ENCODE measurements at places on chromosomes 1 and 21.

DNA sequence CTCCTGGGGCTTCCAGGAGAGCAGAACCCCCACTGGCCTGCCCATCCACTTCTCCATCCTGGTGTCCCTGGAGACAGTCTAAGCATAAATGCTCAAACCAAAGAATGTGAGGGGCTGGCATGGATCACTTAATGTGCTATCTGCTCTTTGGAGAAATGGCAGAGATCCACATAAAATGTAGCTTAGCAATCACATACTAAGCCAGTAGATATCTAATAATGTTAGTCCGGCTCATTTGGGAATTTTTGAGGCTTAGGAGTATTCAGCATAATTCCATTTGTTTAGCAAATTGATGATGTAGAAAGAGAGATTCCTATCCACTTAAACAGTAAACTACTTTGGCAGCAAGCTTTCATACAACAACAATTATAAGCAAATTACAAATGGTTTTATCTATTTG, 90.7 kb downstream of the TENT5C start:
- no peak for DNase-seq

- no peak for DNase-seq
Observed at GRCh38 chr1:200107004-200107470, 79.5 kb downstream of the NR5A2 start.

DNA sequence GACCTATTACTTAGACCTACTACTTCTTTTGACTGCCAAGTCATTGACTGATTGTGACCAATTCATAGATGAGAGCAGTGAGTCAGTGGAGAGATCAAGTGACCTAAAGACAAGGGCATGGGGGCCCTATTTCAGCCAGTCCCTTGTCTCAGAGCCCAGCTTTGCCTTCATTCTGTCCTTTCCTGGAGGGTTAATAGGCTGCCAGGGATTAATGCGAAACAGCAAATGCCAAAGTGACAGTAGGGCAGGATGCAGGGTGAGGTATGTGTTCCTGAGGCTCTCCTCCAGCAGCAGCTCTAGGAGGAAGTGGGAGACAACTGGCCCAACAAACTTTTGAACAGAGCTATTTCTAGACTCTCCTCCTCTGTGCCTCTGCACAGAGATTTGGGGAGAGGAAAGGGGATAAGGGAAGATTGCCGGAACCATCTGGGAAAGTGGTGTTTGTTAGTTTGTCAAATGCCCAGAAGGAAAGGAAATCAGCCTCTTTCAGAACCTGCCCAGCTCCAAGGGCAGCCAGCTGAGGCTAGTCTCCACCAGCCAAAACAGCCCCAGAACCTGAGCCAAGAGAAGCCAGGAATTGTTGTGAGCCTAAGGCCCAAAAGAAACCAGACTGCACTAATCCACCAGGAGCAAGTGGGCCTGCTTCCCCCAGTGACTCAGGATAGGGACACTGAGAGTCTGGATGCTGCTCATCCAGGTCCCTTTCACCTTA, 4.9 kb upstream of the S100A3 start:
- DNase-seq: no peak

GRCh38 chr1:150695561-150695960, 1.4 kb downstream of the GOLPH3L start:
- no peak for DNase-seq

DNA sequence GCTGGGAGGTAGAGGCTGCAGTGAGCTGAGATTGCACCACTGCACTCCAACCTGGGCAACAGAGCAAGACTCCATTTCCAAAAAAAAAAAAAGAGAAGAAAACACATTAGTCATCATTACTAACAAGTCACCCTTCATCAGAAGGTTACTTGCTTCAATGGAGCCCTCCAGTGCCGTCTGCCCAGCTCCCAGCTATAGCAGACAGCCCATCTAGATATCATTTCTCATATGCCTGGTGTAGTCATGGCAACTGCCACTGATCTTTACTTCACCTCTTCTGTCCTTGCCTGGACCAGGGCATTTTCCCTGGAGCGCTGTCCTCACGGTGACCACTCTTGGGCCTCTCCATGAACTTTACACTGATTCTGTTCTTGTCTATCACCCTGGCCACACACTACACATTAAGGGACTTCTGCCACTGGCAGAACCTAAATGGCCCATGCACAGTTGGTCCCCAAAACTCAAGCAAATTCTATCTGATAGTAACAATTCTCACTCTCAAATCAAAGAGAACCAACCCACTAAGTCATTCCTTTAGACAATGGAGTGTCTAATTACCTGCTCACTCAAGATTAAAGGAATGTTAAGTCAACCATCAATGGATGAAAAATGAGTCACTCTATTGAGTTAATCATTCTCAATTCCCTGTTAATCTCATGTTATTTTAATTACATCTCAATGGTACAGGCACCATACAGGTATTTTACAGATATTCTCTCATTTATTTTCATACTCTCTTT, 12.9 kb downstream of the GPA33 start:
- DNase-seq: no peak

GRCh38 chr1:197356723-197357533, 88.9 kb downstream of the CRB1 start:
- DNase-seq: no peak

DNA sequence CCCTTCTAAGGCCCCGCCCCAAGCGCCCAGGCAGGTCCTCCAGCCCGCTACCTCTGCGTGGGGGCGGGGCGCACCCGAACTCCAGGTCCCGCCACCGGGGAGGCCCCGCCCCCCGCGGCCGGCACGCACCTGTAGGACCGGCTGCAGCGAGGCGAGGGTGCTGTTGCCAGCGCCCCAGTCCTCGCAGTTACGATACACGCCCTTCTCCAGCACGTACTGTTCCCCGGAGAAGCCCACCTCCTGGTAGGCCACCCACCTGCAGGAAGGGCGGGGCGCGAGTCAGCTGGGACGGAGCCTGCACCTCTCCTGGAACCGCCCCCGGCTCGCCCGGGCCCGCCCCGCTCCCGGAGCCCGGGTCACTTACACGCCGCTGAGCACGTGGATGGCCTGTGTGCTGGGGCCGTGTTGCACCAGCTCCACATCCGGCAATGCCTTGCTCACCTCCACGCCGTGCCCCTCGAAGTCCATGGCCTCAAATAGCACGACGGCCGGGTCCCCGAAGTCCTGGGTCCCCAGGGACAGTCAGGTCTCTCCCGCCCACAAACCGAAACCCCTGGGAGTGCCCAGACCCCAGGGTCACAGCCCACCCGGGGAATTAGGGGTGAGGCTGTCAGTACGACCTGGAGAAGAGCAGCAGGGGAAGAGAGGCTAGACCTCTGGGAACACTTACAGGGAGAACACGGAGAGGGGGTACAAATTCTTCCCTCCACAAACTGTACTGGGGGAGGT, 17.3 kb downstream of the CRYBG2 start:
- peak; percentile 62 for DNase-seq

- DNase-seq: no peak
Observed at GRCh38 chr1:169844941-169845608, 48.6 kb downstream of the SCYL3 start.

DNA sequence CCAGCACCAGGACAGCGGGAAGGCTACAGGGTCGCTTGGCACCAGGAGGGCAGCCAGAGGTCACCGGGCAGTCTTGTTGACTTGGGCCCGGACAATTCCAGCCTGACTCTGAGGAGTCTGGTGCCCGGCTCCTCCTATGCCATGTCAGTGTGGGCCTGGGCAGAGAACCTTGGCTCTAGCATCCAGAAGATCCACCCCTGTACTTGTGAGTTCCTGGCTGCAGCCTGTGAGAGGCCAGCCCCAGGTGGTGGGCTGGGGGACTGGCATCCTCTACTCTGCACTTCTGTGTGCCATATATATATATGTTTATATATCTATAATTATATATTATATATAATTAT, 11.6 kb upstream of the PTPN7 start:
- no peak for DNase-seq

DNA sequence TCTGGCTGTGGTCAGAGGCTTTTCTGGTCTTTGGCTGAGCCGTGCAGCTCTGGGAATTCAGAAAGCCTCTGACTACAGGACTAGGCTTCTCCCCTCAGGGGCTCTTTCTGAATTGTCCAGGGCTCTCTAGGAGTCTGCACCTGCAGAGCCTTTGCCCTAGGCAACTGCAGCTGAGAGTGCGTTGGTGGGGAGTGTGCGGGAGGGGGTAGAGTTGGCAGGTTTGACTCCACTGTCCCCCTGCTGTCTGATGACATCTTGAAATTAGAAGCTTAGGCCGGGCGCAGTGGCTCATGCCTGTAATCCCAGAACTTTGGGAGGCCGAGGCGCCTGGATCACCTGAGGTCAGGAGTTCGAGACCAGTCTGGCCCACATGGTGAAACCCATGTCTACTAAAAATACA, 32.9 kb downstream of the KIAA1614 start:
- DNase-seq: no peak

GRCh38 chr1:82227306-82228095, 426.8 kb downstream of the ADGRL2 start:
- DNase-seq: no peak

- no peak for DNase-seq
Observed at GRCh38 chr1:220291580-220291979, 19.3 kb upstream of the RAB3GAP2 start.

DNA sequence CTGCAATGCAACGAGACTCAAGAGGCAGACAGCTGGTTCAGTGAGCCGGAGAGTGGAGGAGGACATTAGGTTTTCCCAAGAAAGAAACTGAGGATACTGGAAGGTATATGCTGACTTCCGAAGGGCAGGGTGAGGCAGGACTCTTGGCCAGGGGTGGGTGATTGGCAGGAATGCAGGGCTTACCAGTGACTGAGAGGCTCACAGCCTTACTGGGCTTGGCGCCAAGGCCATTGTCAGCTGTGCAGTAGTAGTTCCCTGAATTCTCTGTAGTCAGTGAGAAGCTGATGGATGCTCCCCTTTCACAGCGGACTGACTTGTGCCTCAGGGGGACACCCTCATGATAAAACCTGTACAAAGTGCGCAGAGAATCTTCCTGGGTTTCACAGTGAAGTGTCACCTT, 9.6 kb downstream of the FCRL5 start:
- no peak for DNase-seq

GRCh38 chr1:175888996-175889395, 145.6 kb upstream of the TNR start:
- no peak for DNase-seq

- DNase-seq: no peak
Observed at GRCh38 chr21:20627594-20627993, 370.6 kb upstream of the NCAM2 start.

DNA sequence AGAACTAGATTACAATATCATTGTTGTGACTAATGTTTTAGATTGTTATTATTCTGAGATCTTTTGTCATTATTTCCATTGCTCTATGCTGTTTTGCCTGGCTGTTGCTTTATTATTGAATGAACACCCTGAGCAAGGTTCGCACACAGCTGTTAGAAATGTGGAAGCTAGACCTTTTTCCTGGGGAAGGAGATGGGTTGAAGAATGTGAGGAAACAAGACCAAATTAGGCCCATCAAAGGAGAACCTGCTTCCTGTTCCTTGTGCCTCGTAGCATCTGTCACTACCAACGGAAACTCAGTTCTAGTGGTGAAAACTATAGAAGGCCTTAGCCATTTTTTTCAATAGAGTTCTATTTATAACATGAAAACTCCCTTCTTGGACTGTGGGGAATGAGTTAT, 68.7 kb downstream of the RGL1 start:
- no peak for DNase-seq

DNA sequence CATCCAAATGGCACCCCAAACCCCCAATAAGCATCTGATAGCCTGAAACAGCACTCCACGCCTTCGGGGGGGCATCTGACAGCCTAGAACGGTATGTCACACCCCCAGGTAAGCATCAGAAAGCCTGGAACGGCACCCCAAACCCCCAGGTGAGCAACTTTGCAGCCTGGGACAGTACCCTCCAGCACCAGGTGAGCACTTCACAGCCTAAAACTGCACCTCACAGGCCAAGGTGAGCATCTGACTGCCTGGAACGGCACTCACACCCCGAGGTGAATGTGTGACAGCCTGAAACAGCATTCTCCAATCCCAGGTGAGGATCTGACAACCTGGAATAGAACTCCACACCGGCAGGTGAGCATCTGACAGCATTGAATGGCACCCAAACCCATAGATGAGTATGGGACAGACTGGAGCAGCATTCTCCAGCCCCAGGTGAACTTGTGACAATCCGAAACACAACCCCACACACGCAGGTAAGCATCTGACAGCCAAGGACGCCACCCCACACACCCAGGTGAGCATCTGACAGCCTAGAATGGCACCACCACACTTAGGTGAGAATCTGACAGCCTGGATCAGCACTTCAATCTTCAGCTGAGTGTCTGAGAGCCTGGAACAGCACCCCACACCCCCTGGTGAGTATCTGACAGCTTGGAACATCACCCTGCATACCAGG, 18.3 kb upstream of the MMEL1 start:
- no peak for DNase-seq

DNA sequence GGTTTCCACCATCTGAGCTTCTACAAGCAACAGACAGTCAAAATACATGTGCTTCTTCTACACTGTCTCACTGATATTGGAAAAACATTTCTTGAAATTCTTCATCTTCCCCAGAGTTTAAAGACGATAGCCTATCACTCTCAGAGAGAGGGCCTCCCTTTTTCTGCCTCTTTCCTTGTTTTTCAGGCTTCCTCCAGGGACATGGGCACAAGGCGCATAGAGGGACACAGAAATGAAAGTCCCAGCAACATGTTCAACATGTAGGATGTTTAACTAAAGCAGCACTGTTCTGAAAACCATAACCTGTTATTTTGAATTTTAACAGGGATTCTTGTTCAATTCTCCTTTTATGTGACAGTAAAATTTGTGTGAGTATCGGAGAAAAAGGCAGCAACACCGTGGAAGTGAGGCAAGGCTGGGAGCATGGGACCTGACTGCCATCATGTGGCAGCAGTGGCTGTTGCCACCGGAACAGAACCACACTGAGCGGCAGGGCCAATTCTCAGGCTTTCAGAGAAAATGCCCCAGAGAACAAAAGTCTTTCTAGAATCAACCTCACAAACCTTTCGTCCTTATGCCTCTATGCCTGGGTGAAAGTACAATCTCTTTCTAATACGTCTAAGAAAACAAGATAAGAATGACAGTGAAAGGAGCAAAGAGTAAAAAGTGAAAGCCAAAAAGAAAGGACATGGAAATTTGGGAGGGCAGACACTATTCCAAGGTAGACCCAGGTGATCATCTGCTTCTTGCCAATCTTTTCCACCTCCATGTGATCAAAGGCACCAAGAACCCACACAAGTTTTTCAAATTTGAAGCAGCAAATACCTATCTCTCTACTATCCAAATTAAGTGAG, 54.5 kb downstream of the PCNX2 start:
- DNase-seq: no peak

GRCh38 chr1:28796352-28797211, 15.4 kb upstream of the OPRD1 start:
- DNase-seq: no peak

- DNase-seq: no peak
Observed at GRCh38 chr1:36031441-36031840, 52.5 kb upstream of the TEKT2 start.
